ENCODE measurements at places on chromosomes 12 and 14.

DNA sequence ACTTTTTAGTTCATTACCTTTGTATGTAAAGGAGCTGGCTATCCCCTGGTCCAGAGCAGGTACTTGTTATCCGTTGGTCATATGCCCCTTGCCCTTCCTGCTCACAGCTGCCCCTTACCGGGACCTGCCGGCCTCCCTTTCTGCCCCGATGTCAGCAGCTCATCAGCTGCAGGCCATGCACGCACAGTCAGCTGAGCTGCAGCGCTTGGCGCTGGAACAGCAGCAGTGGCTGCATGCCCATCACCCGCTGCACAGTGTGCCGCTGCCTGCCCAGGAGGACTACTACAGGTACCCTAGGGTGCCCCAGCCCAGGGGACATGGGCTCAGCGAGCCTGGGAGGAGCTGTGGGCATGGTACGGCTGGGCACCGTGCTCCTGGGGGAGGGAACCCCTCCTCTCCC lies 2.3 kb upstream of the RNU7-1 start:
- DNase-seq: no peak

- no peak for DNase-seq
These were observed 155.2 kb upstream of the AVPR1A start for GRCh38 chr12:63305901-63306875.

GRCh38 chr12:20205854-20206253 lies 162.5 kb upstream of the PDE3A start:
- DNase-seq: no peak

DNA sequence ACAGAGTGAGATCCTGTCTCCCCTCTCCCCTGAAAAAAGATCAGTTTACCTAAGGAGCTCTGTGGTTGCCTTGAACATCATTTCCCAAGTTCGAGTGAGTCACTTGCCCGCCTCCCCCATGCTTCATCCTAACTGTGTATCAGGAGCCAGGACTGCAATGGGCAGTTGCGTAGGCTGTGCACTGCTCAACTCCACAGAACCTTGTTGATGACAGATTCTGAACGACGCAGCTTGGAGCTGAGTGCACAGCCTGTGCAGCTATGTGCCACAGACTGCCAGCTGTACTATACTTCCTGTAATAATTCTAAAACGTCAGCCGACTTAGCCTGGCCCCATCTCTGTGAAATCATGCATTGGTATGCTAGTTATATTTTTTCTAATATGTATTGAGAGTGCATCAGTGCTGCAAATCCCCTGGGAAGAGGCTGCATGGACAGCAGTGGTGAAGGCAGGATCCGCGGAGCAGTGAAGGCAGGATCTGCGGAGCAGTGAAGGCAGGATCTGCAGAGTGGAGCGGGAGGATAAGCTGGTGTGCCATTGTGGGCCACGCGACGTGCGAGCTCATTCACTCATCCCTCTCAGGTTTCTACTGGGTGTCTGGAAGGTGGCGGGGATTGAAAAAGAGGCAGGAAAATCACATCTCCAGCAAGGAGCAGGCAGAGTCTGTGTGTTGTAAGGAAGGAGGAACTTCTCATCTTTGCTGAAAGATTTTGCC lies 80.8 kb downstream of the GALNT9 start:
- DNase-seq: no peak

DNA sequence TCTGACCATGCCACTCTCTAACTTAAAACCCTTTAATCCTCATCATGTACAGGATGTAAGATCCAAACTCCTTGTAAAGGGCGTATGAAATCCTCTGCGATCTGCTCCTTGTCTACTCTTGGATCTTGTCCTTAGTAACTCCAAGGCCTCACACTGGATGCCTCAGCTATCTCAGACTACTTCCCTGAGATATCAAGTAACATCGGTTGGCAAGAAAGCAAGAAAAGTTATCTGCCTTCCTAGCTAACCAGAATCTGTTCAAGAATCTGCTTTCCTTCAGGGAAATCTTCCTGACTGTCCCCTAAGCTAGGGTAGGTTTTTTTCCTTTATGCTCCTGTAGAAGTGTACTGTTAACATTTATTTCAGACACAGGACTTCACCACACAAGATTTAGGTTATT lies 82.6 kb downstream of the TAOK3 start:
- DNase-seq: no peak

GRCh38 chr12:100058482-100059029 lies 73.8 kb upstream of the ANKS1B start:
- no peak for DNase-seq

Data from nephron progenitor cell (in vitro differentiated cells).